ENCODE measurements at places on chromosomes 6 and 20. TPM values are rescaled to one million over a fixed set of nuclear protein-coding genes. Genes with fewer than 3 reads are reported as not detected.

DNA sequence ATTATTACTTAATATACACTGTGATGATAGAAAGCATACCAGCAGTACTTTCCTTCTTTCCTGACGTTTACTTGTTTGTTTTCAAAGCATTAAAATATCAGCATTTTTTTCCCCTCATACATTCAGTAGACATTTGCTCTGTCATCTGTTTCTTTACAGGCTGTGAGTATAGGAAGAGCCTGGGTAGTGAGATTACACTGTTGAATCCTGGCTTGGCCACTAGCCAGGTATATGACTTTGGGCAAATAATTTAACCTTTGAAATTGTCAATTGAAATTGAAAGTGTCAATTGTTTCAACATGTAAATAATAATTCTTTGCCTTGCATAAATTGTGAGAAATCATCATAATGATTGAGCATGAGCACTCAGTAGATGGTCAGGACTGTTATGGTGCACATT lies 336.2 kb downstream of the CDKAL1 start:
- H3K4me1 ChIP-seq, result no peaks in the 10 kb centered on the region
- no peak for DNase-seq
- H3K4me3 ChIP-seq, result no peak overlapping the region
- H3K27ac ChIP-seq, result no peak overlapping the region
- H3K27me3 ChIP-seq, result no peaks in the 10 kb centered on the region

DNA sequence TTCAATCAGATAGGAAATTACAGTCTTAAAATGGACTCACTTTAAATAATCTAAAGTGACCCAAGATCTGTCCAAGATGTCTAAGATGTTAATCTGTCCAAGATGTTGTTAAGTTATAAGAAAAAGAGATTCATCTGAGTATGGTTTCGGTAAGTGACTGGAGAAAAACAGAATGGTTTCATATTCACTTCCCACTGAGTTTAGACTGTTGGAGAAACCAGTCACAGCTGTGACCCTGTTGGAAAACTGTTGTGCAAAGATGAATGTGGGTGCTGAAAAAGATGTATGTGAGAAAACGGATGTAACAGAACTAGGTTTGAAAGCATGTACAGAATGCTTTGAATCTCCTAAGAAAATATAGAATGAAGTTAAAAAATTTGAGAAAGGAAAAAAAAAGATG lies 325.9 kb downstream of the COL12A1 start:
- no peaks in the 10 kb centered on the region for H3K36me3 ChIP-seq
- DNase-seq, result no peak
- H3K4me1 ChIP-seq, result no peaks in the 10 kb centered on the region
- H3K4me3 ChIP-seq, result no peak overlapping the region
- no peaks in the 10 kb centered on the region for H3K27me3 ChIP-seq

DNA sequence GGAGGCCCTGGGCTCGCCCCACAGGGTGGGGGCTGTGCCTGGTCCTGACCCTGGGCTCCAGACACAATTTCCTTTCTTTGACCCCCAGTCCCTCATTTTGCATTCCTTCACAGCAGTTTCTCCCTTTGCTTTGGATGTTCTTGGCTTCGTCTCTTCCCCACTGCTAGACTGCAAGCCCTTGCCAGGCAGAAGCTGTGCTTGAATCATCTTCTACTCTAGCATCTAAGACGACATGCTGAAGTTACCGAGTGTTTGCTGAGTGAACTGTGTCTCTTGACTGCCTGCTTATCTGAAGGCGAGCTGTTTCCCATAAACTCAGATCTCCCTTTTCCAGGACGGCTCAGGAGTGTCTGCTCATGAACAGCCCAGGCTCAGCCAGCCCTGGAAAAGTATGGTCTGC lies 14.3 kb upstream of the SYNDIG1 start:
- H3K36me3 ChIP-seq, result no peaks in the 10 kb centered on the region
- DNase-seq, result no peak
- H3K27ac ChIP-seq, result no peak overlapping the region
- H3K4me3 ChIP-seq, result no peak overlapping the region
- H3K27me3 ChIP-seq, result no peaks in the 10 kb centered on the region

The CST7 gene
- total RNA-seq, result not detected

The CAGE1 gene
- total RNA-seq, result 0.11 TPM

Data from K562 (cell line).